CD14-positive monocyte (primary cell): ENCODE measurements at places on chromosomes 3 and 15. TPM values are rescaled to one million over a fixed set of nuclear protein-coding genes. Genes with fewer than 3 reads are reported as not detected.

DNA sequence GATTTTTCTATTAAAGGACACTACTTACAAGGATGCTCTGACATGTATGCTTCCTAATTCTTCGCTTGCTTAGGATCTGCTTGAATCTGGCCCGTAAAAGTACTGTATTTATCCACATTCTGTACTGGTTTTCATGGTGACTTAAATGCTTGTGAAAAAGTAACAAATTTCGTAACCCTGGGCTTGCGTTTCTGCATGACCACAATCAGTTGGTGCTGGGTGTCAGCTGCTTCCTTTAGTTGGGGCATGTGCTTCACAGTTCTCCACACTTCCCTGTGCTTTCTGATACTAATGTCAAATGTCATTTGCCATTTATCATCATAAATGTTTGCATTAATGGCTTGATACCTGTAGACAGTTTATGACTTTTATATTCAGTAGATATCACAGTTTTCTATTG lies 218.4 kb upstream of the MLF1 start:
- DNase-seq: peak; percentile 62

RTP4 gene
- polyA plus RNA-seq: 3.3 TPM

- no peak for DNase-seq
Measured at GRCh38 chr15:66625531-66625930, 59.7 kb upstream of the LCTL start.

DNA sequence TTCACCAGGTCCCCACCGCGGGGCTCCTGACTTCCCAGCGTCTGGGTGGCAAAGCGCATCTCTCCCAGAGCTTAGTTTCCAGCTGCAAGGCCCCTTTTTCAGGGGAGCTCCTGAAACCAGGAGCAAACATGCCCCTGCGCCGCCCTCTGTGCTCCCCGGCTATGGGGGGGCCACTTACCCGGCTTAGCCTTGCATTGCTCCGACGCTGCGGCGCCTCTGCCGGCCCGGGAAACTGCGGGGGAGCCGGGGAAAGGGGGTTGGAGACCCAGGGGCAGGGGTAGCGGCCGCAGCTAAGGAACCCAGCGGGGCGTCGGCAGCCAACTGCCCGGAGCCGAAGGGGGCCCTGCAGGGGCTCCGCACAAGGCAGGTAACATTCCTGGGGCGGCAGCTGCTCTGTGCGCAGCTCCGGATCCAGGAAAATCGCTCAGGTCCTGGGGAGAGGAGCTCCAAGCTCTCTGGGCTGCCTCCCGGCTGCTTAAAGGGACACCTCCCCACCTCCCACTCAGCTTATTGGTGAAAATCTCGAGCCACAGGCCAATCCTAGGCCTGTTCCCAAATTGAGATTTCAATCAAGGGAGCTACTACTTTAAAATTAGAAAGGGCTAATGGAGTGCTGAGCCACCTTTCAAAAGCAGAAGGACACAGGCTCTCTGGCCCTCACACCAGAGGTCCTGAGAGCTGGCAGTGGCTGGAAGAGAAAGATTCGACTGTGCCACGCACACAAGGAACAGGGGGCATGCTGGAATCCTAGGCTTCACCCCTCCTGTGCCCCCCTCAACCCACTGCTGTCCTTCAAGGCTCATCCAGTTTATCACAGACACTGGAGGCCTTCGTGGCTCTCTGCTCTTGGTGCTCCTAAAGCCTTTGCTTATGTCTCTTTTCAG lies 42.7 kb upstream of the PRICKLE2 start:
- no peak for DNase-seq

GRCh38 chr3:15682561-15683185 lies 81.1 kb downstream of the BTD start:
- DNase-seq: peak; percentile 58

- DNase-seq: no peak
Measured at GRCh38 chr15:86556396-86557017, 476.8 kb downstream of the AGBL1 start.

DNA sequence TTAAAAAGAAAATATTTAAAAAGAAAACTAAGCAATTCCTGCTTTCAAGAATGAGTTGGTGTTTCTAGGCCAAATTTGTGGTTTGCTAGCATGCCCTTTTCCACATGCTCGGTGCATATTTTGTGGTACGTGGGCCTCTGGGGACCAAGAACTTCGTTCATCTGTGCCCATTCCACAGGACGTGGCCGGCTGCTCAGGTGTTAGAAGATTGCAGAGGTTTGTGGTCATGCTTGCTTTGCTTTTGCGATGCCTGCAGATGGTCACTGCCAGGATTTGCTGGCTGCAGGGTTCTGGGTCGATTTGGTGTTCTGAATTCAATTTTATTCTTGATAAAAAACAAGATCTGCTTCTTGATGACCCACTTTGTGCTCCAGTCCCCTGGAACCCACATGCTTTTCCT lies 7.5 kb downstream of the PSTPIP1 start:
- no peak for DNase-seq

SPPL2A gene
- polyA plus RNA-seq: 204 TPM

GRCh38 chr3:133277813-133278212 lies 122.0 kb upstream of the BFSP2 start:
- DNase-seq: no peak

CFAP161 gene
- not detected in 2 replicates for polyA plus RNA-seq
